ENCODE measurements at places on chromosomes 6 and 20.

GRCh38 chr20:36467076-36467999 lies 74.0 kb upstream of the MYL9 start:
- DNase-seq: no peak

- DNase-seq: peak; percentile 21
These were observed 17.5 kb downstream of the C20orf173 start for GRCh38 chr20:35511814-35512420.

DNA sequence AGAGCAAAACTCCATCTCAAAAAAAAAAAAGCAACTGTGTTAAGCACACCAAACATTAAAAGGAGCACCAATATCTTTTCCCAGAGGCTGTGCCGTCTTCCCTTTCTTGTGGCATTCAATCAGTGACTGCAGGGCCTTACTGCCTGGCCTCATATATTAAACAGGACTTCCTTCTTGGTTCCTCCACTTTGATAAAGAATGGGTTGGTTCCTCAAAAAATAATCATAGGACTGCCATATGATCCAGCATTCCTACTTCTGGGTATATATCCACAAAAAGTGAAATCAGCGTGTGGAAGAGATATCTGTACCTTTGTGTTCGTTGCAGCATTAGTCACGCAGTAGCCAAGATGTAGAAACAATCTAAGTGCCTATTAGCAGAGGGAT lies 40.3 kb upstream of the GFOD1 start:
- DNase-seq: no peak

GRCh38 chr6:35042031-35042815 lies 98.9 kb downstream of the TCP11 start:
- DNase-seq: no peak

GRCh38 chr6:21785164-21785563 lies 191.6 kb downstream of the SOX4 start:
- DNase-seq: no peak

GRCh38 chr20:9353180-9353915 lies 161.0 kb upstream of the LAMP5 start:
- DNase-seq: no peak

DNA sequence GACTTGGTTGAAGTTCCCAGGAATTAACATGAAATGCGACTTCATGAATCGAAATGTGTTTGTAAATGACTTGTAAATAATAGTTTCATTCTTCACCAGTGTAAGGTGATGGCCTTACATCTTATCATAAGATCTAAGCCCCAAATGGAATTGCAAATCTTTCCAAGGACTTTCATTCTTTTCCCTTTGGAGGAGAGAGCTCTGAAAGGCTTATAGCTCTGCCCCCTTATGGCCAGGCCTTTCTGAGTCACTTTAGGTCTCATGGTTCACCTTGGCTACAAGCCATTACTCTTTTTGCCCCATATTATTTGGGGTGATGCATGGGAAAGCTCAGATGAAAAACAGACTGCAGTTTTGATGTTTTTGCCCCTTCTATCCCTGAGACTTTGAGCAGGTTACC lies 209.1 kb upstream of the BMP2 start:
- no peak for DNase-seq
